ENCODE measurements at places on chromosomes 16 and 17. TPM values are rescaled to one million over a fixed set of nuclear protein-coding genes. Genes with fewer than 3 reads are reported as not detected.
A peak's percentile ranks its signal among the peaks of the same experiment; 100 is the strongest.

The ARHGAP44 gene
- total RNA-seq: 7.2 TPM

The CCL1 gene
- total RNA-seq: not detected

The ALDH3A1 gene
- total RNA-seq: not detected

The MYO18A gene
- 397 TPM for total RNA-seq

The KRTAP1-5 gene
- not detected for total RNA-seq

DNA sequence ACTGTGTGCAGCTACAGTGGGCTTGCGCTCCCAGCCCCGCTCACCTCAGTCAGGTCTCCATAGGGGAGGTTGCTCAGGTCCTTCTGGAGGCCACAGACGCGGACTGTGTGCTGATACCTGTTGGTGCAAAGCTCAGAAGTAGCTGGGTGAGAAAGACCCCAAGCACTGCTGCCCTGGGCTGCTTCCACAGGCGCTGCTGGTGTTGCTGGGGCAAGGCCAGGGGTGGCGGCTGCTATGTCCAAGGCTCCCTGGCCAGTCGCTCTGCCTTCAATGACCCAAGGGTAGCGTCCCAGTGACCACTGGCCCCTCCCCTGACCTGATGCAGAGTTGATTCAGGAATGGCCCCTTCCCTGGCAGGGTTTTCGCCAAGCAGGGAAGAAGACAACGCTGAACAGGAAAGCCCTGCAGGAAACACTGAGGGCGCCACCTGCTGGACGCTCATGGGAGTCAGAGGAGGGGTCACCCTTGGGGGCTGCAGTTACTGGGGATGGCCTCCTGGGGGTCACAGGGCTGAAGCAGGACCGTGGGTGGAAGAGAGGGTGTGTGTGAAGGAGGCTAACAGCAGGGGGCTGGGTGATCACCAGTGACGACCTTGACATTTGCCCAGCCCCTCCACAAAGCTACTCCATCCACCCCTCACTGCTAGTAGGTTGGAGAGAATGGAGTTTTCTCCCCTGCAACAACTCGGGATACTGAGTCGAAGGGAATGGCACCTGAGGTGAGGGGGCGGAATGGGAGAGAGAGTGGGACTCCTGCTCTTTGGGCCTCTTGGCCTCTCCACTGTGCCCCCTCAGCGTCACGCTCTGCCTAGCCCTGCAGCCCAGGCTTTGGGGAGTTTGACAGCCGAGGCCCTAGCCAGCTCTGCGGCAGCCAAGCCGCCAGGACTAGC lies 38.3 kb downstream of the ABCC12 start:
- peak; percentile 26 for DNase-seq

GRCh38 chr17:59415397-59415796 lies 83.9 kb downstream of the YPEL2 start:
- no peak for DNase-seq

GRCh38 chr16:88540346-88540977 lies 29.7 kb upstream of the ZC3H18 start:
- DNase-seq: no peak

DNA sequence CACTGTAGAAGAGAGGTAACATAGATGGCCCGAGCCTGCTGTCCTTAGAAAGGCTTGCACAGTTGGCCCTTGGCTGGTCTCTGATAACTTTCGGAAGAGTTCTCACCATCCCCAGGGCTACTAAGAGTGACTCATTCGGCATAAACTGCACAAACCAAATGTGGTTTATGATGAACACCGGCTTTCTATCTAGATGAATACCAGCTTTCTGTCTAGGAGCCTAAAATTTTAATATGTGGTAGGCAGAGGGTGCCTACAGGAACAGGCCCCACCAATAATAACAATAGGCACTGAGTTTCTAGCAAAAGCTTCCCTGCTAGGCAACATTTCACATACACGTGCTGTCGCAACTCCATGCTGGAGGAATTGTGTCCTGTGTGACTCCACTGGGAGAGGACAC lies 15.4 kb downstream of the CNOT1 start:
- no peak for DNase-seq

GRCh38 chr17:29669266-29669665 lies 46.6 kb upstream of the CORO6 start:
- DNase-seq: no peak

DNA sequence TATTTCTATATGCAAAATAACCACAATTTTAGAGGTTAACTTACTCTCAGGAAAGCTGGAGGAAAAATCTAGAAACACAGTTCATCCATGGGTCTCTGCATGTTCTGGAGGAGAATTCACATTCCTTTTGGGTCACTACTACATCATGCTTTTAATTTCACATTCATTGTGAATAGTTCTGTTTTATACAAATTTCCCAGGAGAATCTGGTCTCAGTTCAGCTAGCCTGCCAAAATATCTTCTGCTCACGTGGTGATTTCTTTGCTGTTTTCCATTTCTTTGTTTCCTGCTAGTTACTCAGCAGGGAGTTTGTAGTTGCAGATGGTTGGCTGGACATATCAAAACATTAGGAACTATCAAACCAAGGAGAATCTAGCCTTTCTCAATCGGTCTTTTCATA lies at the start of gene ABCA9:
ABCA9 (minus strand) TSS at position 106 of the 400 bp plus-strand sequence. CDS start 9,801 bp downstream, outside the sequence.
- DNase-seq: no peak

DNA sequence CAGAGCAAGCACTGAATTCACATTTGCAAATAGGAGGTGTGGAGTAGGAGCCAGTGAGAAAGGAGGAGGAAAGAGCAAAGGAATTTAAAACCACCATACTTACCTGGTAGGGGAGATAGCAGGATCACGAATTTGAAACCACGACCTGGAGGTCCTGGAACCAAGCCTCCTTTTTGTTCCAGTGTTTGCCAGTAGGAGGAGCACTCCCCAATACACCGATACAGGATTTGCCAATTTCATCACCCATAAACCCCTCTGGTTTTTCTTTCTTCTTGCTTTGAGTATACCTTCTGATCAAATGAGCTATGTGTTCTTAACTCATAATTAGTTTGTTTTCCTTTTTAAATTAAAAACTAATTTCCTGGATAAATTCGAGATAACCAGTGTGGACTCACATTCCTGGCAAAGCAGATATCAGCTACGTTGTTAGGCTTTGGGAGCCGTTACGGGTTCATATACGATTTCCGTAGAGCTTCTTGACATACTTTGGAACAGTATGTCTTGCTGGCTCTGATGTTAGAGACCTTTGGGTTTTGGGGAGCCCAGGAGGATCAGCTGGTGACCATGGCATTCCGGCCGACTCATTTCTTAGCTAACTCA lies 22.7 kb downstream of the BCO1 start:
- no peak for DNase-seq

DNA sequence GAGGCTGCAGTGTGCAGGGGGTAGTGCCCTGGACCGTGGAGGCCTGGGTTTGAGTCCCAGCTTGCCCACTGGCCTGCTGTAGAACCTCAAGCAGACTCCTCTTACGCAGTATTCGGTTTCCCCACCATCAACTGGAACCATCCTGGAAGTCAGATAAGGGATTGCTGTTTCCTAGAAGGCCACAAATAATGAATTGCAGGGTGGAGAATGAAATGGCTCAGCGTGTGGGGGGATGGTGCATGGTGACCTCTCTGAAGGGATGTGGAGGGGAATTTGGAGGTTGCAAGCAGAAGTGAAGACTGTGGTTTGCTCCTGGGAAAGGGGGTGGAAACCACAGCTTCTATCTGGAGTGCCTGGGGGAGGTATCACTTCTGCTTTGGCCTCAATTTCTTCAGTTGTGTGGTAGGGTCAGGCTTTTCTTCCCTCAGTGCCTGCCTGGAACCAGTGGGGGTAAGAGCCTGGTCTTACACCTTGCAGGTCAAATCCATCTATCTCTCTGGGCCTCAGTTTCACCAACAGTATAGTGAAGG lies 1.7 kb downstream of the ADGRG5 start:
- no peak for DNase-seq

- no peak for DNase-seq
Measured at GRCh38 chr16:20614186-20615141, 38.3 kb upstream of the ACSM2B start.

- no peak for DNase-seq
Measured at GRCh38 chr17:49882434-49882833, 34.6 kb upstream of the TAC4 start.

DNA sequence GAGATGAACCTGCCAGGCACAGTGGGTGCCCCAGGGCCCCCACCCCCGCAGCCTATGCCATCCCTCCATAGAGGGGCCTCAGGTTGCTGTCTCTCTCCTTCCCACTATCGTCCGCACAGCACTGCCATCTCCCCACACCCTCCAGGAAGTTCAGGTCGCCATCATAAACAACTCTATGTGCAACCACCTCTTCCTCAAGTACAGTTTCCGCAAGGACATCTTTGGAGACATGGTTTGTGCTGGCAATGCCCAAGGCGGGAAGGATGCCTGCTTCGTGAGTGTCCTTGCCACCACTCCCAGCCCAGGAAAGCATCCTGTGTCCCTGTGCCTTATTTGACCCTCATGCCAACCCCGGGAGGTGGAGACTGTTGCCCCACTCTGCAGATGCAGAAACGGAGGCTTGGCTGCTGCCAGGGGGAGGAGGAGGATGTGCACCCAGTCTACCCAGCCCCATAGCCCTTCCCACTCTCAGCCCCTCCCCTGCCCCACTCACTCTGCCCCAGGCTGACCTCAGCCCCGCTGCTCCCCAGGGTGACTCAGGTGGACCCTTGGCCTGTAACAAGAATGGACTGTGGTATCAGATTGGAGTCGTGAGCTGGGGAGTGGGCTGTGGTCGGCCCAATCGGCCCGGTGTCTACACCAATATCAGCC lies 3.9 kb downstream of the PRSS21 start:
- no peak for DNase-seq
